Activated CD4-positive, alpha-beta T cell treated with anti-CD3 and anti-CD28 coated beads, Interleukin-2, amount 50 U/mL, for 4 hours (primary cell): ENCODE measurements at places on chromosomes 3 and 15.

DNA sequence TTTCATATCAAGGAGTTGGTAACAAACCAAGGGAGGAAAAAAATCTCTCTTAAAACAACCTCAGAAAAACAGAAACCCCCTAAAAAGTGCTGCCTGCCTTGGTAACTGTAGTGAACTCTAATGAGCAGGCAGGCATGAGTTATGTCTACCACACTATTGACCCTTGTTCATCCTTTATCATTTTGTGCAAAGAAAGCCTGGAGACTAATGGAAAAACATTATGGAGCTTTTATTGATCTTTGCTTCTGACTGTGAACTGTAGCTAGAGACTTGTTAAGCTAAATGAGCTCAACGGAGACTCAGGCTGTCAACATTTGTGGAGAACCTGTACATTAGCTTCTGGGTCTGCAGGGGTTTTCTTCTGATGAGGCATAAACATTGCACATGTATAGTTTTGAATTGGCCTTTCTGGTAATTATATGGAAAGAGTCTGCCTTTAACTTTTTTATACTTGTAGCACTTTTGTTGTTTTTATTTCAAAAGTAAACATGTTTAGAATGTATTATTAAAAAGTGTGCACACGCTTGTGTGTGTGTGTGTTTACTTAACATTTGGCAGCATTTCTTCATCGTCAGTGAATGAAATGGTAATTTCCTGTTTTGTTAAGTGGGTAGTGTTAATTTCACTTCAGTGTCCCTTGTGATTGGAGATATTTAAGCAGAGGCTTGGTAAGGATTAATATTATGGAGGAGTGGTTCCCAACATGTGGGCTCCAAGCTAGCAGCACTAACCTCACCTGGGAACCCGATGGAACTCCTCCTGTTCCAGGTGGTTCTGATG, 15.9 kb upstream of the SPTSSB start:
- no peak for DNase-seq

DNA sequence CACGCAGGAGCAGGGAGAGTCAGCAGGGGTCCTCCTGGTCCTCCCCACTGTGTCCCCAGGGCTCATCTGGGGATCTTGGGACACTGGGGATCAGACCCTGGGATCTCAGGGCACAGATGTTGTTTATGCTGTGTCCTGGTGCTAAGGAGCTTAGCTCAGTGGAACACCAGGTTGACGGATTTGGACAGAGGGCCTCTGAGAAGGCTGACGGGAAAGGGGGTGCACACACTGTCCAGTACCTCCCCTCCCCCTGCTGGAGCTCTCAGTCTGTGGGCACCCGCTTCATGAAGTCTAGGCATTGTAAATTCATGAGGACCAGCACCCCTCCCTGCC, 21.9 kb upstream of the SEMA3F start:
- no peak for DNase-seq

DNA sequence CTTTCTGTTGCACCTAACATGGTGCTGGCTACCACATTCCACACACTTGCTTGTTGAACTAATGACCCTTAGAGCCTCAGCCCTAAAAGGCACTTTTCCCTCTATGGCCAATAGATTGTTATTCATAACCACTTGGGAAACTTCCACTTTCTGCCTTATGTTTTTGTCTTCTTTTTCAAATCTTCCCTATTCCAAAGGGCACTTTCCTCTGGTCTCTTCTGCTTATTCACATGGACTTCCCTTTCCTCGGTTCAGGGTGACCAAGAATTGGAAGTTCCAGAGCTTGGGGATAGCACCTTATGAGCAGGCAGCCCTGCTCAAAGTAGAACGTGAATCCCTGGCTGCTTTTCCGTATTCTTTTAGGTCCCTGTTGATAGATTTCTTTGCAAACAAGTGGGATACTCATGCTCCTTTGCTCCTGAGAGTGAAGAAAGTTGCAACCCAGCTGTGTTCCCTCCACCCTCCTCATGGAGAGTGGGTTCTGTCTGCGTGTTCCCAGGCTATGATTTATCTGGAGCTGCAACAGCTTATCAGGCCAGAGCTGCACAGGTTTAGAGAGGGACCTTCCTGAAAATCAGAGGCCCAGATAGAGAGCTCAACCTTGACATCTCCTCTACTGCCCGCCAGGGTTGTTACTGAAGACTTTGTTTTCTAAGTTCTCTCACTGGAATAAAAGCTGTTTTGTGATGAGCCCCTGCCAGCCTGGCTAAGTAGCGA, 58.8 kb upstream of the MYZAP start:
- no peak for DNase-seq

DNA sequence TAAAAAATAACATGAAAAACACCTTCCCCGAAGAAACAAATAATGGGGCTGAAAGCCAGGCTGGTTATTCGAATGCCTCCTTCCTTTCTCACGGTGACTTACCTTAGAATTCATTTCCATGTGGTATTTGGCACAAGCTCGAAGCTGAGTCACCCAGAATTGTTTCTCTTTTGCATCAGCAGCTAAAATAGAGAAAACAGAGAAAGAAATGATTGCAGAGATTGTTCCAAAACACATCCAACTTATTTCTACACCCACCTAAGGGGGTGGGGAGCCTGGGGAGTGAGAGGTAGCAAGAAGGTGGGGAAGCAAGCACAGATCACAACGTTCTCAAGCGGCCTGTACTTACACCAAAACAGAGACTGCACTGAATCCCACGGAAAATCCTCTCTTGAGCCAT, 104.7 kb downstream of the OSBPL10 start:
- no peak for DNase-seq
